CD8-positive, alpha-beta memory T cell (primary cell): ENCODE measurements at places on chromosomes 16 and 17.

DNA sequence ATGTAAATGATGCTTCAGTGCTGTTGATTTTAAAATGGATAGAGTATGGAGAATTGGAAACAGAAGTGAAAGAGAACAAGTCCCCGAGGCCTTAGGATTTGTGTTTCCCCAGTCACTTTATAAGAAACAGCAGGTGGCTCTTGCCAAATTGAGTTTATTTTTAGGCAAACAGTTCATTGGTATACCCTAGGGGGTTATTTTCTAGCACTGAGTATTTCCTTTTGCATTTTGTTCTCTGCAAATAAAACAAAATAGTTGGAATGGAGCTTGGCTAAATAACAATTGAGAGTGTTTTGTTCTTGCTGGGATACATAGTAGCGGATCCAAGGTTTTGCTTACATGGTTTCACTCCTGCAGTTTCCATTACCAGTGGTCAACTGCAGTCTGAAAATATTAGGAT, 591.1 kb upstream of the C16orf82 start:
- no peak for DNase-seq

DNA sequence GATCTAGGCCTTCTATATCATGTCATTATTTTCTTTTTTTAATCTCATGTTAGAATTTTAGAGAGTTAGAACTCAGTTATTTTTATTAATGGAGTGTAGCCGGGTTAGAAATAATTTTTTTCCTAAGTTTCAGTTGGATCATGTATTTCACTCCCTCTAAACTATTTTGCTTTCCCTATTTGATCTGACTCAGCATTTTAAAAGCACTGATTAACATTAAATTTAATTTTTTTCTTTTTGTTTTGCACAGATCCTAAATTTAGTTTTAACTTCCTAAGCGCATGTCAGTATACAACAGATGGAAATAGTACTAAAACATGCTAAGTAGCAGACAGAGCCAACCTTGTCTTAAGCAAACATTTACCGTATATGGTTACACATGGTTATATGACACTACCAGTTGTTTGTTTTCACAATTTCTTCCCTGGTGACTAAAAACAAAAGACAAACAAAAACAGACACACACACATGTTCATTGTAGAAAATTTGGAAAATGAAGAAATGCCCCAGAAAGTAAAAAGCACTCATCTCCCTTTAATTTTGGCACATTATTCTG, 33.6 kb upstream of the RAB11FIP4 start:
- DNase-seq: no peak

GRCh38 chr16:86669937-86670749, 91.8 kb downstream of the FOXL1 start:
- DNase-seq: no peak

- peak; percentile 79 for DNase-seq
Measured at GRCh38 chr16:68264128-68265077, at the start of gene SLC7A6. SLC7A6 (plus strand) TSS chr16:68264526; CDS start chr16:68274727, 10,201 bp downstream.

GRCh38 chr16:31674686-31675085, 147.0 kb downstream of the AHSP start:
- no peak for DNase-seq

- DNase-seq: no peak
Measured at GRCh38 chr17:69499318-69499717, 84.8 kb downstream of the MAP2K6 start.

- no peak for DNase-seq
Measured at GRCh38 chr17:9986754-9987382, 81.8 kb upstream of the RCVRN start.

DNA sequence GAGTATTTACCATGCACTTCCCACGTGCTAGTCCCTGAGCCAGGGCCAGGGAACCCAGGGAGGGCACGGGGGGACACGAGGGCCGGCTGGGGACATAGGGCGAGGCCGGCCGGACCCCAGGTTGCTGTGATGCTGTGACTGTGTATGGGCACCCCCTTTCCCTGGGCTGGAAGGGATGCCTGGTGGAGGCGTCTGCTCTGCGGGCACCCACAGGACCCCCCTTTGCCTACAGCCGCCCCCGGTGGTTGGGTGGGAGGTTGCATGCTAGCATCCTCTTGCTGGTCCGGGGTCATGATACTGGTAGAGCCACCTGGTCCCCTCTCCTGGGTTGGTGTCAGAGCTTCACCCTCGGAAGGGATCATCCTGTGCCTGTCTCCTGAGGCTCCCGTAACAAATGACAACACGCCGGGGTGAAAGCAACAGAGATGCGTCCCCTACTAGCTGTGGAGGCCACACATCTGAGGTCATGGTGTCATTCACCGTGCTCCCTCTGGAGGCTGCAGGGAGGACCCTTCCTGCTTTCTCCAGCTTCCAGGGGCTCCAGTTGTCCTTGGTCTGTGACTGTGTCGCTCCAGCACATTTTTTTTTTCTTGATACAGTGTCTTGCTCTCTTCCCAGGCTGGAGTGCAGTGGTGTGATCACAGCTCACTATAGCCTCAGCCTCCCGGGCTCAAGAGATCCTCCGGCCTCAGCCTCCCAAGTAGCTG, 3.1 kb upstream of the CIAO3 start:
- no peak for DNase-seq

DNA sequence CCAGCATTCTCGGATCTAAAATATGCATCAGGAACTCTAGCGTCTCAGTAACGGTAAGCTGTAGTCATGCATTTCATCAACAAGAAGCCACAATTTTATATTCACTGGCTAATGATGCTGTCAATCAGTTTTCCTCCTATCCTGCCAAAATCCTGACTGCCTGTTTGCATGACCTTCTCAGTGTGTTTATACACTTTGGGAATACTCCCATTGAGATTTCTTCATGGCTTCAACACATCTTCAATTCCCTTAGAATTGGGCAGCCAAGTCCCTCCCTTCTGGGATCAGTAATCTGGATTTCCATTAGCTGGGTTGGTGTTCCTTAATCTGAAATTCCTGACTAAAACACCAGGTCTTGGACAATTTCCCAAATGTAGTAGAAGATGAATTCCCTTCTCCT, 348.9 kb upstream of the DYNLRB2 start:
- no peak for DNase-seq

DNA sequence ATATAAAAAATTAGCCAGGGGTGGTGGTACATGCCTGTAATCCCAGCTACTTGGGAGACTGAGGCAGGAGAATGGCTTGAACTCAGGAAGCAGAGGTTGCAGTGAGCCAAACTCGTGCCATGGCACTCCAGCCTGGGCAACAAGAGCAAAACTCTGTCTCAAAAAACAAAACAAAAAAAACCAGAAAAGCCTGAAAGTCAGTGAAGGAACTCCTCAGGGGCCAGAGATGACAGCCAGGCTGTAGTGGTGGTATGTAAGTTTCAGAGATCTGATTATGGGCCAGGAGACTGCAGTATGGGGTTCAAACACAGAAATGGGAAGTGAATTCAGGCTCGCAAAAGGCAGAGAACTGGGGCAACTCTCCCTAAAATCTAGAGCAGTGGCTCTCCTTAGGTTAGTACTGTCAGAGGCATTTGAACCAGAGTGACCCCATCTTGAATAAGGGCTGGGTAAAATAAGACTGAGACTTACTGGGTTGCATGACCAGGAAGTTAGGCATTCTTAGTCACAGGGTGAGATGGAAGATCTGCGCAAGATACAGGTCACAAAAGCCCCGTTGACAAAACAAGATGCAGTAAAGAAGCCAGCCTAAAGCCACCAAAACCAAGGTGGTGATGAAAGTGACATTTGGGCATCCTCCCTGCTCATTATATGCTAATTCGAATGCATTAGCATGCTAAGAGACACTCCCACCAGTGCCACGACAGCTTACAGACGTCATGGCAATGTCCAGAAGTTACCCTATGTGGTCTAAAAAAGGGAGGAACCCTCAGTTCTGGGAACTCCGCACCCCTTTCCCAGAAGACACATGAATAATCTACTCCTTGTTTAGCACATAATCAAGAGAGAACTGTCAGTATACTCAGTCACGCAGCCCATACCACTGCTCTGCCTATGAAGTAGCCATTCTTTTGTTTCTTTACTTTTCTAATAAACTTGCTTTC, 120.2 kb upstream of the XYLT1 start:
- peak; percentile 8 for DNase-seq

DNA sequence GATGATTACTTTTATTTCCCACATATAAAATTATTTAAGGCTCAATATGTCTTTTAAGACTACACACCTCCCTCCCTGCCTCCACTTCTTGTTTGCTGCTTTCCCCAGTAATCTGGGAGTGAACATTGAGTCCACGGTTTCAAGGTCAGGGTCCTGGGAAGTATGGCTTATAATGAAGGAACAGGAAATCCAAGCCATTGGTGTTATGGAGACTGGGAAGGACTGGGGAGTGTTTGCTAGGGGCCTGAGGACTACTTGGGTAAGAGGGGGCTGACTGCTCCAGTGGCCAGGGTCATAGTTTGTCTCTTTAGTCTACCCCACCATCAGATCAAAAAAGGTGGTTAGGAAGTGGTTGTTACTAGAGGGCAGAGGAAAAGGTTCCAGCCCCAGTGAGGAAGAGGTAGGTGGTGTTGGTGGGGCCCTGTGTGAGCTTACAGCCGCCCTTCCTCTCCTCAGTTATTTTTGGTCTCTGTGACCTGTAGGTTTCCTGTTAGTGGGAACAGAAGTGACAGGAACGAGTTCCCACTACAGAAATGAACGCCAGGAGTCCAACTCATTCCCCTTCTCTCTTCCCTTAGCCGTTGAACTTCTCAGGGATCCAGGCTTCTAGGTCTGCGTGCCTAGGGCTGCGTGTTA, 742 bp upstream of the SLC16A13 start:
- peak; percentile 66 for DNase-seq

DNA sequence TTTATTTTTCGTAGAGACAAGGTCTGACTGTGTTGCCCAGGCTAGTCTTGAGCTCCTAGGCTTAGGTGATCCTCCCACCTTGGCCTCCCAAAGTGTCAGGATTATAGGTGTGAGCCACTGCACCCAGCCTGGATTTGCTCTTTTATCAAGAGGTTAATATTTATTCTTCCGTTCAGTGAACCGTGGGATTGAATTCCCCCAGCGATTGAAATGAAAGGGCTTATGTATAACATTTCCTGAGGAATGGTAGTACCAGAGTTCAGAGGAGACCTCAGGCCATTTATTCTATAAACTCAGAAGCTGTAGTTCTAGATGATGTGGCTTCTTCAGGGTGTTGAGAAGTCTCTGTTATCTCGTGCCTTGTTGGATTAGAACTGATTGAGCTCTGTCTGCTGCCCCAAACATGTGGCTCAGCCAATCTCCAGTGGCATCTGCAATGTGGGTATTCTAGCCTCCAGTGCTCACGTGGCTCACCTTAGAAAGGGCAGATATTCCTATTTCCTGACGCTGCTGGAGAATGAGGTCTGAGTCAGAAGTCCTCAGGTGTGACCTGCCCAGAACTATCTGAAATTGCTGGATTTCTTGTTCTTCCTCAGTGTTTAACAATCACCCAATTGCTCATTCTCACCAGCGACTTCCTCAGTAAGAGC, 22.5 kb downstream of the HMOX2 start:
- DNase-seq: no peak

DNA sequence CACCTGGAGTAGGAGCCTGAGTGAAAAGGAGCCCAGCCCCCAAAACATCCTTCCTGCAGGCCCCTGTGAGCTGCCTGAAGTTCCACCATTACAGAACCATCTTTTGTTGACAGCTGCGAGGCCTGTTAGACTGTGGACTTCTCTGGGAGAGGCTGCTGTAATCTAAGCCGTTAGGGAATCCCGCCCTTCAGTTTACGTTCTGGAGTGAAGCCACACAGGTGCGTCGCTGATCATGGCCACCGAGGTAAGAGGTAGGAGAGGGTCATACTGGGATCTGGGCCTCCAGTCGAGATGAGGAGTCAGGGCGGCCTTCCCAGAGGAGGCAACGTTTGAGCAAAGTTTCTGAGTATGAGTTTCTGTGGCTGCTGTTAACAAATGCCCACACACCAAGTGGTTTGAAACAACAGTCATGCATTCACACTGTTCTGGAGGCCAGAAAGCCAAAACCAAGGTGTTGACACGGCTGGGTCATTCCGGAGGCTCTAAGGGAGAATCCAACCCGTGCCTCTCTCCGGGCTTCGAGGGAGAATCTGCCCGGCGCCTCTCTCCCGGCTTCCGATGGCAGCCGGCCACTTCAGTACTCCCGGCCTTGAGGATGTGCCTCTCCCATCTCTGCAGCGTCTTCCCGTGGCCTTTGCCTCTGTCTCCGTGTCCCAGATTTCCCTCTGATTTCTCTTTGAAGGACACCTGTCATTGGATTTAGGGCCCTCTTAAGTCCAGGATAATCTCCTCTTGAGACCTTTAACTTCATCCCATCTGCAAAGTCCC, 26.6 kb upstream of the ATP2C2 start:
- DNase-seq: no peak

DNA sequence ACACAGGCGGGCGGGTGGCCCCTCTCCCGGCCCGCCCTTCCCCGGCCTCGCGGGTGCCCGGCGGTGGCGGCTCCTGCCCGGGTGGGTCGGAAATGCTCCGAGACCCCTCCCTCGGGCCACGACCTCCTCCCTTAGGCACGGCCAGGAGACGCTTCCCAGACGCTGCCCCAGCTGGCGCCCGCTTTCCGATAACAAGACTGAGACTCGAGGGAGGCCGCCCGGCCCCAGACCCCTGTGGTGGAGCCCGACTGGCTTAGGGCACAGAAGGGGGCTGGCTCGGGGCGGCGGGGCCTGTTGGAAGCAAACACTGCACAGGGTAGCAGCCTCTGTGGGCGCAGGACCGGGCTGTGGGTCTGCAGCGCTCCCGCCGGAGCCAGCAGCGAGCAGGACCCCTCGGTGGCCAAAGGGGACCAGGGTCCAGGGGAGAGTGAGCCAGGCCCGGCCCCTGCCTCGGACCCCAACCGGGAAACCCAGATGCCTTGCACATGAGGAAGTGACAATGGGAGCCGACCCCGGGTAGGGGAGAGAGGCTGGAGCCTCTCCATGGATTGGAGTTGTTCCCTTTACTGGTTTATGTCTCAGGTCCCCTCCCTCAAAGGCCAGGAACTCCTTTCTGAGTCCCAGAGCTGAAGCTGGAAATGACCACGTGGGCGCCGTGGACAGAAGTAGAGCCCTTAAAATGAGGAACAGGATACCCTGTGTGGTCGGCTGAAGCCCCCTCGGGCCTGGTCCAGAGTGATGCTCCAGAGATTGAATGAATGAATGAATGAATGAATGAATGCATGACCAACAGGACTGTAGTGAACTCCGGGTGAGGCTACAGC, 19.8 kb upstream of the ADCY7 start:
- DNase-seq: no peak

GRCh38 chr17:61251939-61252865, 147.4 kb upstream of the TBX2 start:
- peak; percentile 36 for DNase-seq

DNA sequence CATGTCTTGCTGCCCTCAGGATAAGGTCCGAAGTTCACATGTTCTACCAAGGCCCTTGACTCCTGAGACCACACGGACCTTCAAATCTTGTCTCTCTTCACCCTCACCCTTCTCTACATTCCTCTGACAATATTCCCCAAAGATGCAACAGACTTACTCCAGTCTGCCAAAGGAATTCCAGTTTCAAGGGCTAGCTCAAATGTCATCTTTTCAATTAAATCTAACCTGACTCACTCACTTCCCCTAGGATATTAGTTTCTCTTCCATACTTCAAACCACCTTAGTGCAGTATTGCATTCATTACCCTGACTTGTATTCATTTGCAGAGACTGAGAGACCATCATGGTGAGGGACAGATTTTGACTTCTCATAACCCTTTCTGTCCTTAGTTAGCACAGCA, 59.6 kb upstream of the ADCY9 start:
- no peak for DNase-seq
